ENCODE measurements at places on chromosomes 16 and 17.
A peak's percentile ranks its signal among the peaks of the same experiment; 100 is the strongest.

DNA sequence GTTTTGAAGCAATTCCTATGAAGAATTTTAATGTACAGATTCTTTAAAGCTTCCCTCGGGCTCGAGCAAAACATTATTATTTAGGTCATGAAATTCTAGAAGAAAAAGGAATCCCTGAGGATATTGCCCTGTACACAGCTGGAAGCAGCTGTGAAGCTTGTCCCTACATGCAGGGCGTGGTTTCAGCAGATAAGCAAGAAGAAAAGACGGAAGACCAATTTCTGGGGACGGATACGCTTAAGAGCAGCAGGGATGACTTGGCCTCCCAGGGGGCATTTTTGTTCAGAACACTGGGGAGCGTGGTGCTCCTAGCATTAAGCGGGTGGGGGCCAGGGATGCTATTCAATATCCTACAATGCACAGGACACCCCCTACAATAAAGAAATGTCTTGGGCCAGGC lies 34.3 kb downstream of the LITAF start:
- no peak for DNase-seq

DNA sequence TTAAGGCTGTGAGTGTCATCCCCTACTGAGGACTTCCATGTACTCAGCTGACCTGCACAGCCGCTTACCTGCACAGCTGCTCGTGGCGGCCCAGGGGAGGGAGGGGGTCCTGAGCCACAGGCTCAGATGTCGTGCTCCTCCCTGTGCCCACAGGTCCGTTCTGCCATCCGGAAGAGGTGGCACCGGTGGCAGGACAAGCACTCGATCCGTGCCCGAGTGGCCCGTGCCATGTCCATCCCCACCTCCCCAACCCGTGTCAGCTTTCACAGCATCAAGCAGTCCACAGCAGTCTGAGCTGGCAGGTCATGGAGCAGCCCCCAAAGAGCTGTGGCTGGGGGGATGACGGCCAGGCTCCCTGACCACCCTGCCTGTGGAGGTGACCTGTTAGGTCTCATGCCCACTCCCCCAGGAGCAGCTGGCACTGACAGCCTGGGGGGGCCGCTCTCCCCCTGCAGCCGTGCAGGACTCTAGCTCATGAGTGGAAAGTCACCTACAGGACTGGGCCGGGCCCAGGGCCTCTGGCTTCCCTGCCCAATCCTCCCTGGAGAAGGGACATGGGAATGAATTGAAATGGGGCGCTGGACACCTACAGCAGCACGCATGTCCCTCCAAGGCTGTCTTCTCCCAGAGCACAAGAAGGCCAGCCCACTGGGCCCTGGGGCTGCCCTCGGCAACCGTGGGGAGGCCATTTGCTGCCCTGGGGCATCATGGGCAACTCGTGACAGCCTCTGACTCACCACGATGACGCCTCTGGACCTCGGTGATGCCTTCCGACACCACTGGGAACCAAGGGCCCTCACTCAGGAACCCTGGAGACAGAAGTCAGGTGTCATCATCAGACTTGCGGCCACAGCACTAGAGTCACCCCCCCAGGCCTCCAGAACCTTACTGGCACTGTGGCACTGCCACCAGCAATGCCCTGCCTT lies 9.9 kb upstream of the SPPL2C start:
- DNase-seq = no peak

- DNase-seq = peak; percentile 53
Observed at GRCh38 chr17:81733507-81734404, 21.7 kb downstream of the SLC25A10 start.

GRCh38 chr16:89397331-89397861 lies 93.0 kb downstream of the ANKRD11 start:
- DNase-seq = no peak

Data from activated CD4-positive, alpha-beta T cell treated with anti-CD3 and anti-CD28 coated beads, Interleukin-2, amount 50 U/mL, for 4 hours (primary cell).